A172 (cell line): ENCODE measurements at places on chromosomes 6 and 20. TPM values are rescaled to one million over a fixed set of nuclear protein-coding genes. Genes with fewer than 3 reads are reported as not detected.

The PI16 gene
- 0.74 TPM in 1 of 2 replicates, not detected in the other for total RNA-seq

The THBD gene
- 0.07 and 0.17 TPM in 2 replicates for total RNA-seq

The KCNQ2 gene
- total RNA-seq, result 0.31 and 0.36 TPM in 2 replicates

The PTGIS gene
- 0.07 and 0.14 TPM in 2 replicates for total RNA-seq

The ADAT2 gene
- 1.8 and 3.1 TPM in 2 replicates for total RNA-seq

The VSX1 gene
- total RNA-seq, result 0.10 TPM in 1 of 2 replicates, not detected in the other

The ZC2HC1B gene
- total RNA-seq, result not detected in 2 replicates

The KHDC1 gene
- 6.4 and 8.5 TPM in 2 replicates for total RNA-seq

The GCNT2 gene
- total RNA-seq, result 16.6 and 19.3 TPM in 2 replicates

The FAM83D gene
- total RNA-seq, result 83.9 and 103 TPM in 2 replicates

The DNMT3B gene
- total RNA-seq, result 4.5 and 6.2 TPM in 2 replicates

The C20orf202 gene
- total RNA-seq, result not detected in 2 replicates

The AGPAT4 gene
- 4.2 and 4.4 TPM in 2 replicates for total RNA-seq

The MDFI gene
- total RNA-seq, result not detected in 2 replicates

- DNase-seq, result peak; percentile 76
These were observed 138.5 kb downstream of the UST start for GRCh38 chr6:148885136-148885865.

DNA sequence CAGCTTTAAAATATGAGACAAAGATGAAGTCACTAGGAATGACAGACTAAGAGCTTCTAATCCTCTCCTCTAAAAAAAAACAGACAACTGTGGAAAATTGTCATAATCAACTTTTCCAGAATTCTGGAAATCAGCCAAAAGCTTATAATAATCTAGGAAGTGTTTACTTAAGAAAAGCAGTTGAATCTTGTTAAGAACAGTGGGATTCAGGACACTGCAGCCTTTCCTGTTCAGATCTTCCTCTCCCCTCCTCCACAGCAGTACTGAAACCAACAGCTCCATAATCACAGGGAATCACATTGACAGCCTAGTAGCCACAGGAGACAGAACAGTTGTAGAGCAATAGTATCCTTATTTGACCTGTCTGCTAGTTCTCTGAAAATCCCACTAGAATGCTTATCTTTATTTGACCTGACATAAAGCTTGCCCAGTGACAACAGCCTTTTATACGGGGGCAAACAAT is 41.6 kb downstream of the IBTK start:
- DNase-seq, result peak; percentile 5

DNA sequence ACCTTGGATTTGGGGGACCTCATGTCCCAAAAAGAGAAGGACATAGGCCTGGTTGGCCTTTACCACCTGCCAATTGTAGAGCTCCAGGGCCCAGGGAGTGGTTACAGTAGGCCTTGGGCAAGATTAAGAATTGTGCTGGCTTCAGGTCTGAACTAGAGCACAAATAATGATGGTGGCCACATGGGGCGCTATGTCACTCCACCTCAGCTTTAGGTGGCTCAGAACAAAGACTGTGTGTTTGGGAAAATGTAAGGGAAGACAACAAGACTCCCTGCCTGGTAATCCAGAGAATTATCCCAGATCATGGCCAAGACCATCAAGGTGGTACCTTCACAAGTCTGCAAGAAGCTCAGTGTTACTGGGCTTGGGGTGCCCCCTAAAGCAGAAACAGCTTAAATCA is 224.9 kb upstream of the OPRM1 start:
- no peak for DNase-seq

- DNase-seq, result no peak
These were observed 87.4 kb upstream of the SHLD1 start for GRCh38 chr20:5662769-5663168.

DNA sequence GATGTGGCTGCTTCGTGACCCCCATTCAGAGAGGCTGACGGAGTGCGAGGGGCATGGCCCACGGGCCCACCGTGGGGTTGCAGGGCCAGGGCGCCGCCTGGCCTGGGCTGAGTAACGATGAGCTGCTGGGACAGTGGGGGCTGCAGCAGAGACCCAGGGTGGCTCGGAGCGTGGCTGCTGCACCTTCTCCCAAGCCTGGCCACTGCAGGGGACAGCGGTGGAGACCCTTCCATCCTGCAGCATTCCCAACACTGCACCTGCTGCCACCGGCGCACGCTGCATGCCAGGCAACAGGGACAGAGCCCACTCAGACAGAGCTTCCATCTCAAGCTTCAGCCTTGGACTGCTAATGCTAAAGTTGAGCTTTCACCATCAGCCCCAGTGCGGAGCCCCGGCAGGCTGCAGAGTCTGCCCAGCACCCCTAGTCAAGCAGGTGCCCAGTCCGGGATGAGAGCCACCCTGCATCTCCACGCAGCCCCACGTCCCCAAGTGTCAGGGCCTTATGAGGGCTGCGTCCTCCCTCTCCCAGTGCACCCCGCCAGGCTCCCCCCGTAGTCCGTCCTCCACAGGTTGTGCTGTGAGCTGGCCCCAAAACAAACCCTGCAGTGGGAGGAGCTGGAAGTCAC is 89.4 kb upstream of the AFDN start:
- DNase-seq, result no peak

DNA sequence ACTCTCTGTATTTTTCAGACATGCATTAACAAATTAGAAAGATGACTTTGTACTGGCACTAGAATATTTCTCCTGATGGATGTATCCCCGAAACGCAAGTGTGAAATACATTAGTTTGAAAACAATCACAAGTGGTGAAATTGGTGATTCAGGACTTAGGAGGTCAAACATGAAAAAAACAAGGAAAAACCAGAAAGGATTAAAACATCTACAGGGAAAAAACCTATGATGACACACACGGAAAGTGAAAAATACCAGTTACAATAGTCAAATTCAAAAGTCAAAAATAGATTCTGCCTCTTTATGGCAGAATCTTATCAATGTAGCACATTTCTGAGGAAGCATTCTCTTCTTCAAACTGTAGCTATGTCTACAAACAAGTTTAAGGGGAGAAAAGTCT is 129.0 kb upstream of the SGK1 start:
- DNase-seq, result no peak

GRCh38 chr6:101117393-101118135 is 236.4 kb upstream of the ASCC3 start:
- peak; percentile 11 for DNase-seq

- DNase-seq, result no peak
These were observed 521.0 kb upstream of the ARID1B start for GRCh38 chr6:156256161-156256560.

- no peak for DNase-seq
These were observed 39.8 kb upstream of the RAB23 start for GRCh38 chr6:57261926-57262325.

- no peak for DNase-seq
These were observed 272.2 kb downstream of the CDC5L start for GRCh38 chr6:44659726-44660125.

DNA sequence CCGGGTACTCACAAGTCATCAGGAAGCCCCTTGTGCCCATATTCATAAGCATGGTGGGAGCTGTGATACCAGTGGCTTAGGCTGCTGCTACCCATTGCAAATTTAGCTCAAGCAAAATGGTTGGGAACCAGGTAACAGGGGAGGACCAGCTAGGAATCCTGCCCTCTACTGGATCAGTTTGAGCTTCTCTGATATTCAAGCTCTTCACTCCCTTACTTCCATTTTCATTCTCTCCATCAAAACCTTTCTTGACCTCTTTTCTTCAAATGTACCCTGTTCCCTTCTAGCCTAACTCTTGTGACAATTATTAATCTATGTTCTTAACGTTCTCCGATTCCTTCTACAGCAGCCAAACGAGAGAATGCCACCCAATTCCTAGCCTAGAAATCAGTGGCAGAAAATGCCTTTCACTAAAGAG is 9.7 kb downstream of the NOL7 start:
- DNase-seq, result peak; percentile 48

GRCh38 chr20:50380697-50381040 is 129.5 kb upstream of the PTPN1 start:
- peak; percentile 38 for DNase-seq

- no peak for DNase-seq
These were observed 731 bp upstream of the RBL1 start for GRCh38 chr20:37096415-37097041.

GRCh38 chr6:82904860-82905259 is 160.8 kb downstream of the UBE3D start:
- DNase-seq, result no peak

- DNase-seq, result peak; percentile 74
These were observed 143.8 kb downstream of the UNC5CL start for GRCh38 chr6:40894962-40895799.

DNA sequence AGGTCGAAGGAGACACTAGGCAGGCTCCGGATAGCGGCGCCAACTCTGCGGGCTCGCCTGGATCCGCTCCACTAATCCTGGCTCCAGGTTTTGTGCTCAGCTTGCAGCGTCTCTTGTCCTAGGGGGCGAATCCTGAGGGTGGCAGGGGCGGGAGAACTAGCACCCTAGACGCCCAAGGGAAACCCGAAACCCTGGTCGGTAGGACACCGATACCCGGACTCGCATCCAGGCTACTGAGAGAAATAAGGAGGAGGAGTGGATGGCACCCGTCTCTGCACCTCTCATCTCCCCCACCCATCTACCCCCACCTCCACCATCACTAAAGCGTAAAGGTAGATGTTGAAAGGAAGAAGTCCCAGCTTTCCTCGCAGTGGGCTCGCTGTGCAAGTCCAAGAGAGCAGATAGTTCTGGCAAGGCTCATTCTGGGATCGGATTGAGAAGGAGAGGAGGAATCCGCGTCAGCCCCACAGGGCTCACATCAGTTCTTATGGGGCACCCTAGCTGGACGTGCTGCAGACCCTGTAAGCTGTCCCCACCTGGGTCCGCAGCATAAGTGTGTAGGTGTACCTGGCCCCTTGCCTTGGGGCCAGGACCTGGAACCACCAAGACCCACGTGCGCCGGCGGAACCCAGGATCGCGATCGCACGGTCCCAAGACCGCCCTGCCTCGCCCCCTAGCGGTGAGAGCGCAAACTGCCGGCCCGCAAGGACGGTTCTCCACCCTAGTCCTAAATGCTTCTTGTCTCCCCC is 6.9 kb downstream of the SLC32A1 start:
- peak; percentile 31 for DNase-seq

GRCh38 chr6:1636971-1637871 is 27.5 kb downstream of the FOXC1 start:
- peak; percentile 89 for DNase-seq

GRCh38 chr6:155521719-155522118 is 66.1 kb upstream of the NOX3 start:
- peak; percentile 56 for DNase-seq

- no peak for DNase-seq
These were observed 114.5 kb downstream of the RNGTT start for GRCh38 chr6:88848870-88849269.

DNA sequence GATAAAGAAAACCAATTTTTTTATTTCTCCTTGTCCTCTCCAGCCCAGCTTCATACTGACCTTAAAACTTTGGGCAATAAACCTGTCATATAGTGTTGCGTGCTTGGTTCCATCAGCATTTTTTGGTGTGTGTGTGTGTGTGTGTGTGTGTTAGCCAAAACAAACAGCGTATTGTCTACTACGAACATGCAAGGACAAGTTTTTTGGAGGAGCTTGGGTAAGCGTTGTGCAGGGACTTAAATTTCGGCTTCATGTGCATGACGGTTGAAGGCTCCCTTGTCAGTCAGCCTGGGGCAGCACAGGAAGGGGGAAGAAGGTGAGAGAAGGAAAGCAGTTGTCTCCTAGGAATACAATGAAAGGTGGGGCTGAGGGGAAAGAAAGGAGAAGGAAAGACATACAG is 62.0 kb upstream of the PAX1 start:
- no peak for DNase-seq

- no peak for DNase-seq
These were observed 50.2 kb downstream of the GFRA4 start for GRCh38 chr20:3612795-3613572.

DNA sequence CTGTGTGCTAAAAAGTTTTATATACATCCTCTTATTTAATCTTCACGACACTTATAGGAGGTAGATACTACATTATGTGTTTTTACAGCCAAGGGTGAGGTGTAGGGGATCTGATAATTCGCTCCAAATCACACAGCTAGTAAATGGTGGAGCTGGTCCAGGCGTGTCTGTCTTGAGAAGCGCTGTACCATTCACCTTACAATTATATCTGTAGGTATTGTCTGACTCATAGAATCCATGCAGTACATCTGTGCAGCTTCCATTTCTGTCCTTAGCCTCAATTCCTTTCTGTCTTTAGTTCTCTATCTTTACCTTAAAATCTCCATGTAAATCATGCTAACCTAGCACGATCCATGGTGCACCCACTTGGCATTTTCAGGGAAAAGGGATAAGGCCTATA is 120.7 kb downstream of the CARMIL1 start:
- no peak for DNase-seq

GRCh38 chr6:146426516-146426915 is 117.1 kb upstream of the RAB32 start:
- no peak for DNase-seq

DNA sequence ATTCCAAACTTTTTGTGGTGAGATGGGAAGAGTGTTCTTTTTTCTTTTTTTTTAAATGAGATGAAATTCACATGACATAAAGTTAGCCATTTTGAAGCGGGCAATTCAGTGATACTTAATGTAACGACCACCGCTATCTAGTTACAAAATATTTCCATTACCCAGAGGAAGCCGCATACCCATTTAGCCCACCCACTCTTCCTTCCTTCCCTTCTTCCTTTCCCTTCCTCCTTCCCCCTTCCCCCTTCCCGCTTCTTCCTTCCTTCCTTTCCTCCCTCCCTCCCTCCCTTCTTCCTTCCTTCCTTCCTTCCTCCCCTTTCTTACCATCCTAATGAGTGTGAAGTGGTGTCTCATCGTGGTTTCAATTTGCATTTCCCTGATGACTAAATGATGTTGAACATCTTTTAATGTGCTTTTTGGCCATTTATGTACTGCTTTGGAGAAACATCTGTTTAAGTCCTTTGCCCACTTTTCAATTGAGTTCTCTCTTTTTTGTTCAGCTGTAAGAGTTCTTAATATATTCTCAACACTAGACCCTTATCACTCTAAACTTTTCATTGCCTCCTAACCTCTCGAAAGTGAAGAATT is 371.1 kb downstream of the FARS2 start:
- no peak for DNase-seq

- DNase-seq, result no peak
These were observed 27.4 kb upstream of the BMP2 start for GRCh38 chr20:6740096-6740495.

DNA sequence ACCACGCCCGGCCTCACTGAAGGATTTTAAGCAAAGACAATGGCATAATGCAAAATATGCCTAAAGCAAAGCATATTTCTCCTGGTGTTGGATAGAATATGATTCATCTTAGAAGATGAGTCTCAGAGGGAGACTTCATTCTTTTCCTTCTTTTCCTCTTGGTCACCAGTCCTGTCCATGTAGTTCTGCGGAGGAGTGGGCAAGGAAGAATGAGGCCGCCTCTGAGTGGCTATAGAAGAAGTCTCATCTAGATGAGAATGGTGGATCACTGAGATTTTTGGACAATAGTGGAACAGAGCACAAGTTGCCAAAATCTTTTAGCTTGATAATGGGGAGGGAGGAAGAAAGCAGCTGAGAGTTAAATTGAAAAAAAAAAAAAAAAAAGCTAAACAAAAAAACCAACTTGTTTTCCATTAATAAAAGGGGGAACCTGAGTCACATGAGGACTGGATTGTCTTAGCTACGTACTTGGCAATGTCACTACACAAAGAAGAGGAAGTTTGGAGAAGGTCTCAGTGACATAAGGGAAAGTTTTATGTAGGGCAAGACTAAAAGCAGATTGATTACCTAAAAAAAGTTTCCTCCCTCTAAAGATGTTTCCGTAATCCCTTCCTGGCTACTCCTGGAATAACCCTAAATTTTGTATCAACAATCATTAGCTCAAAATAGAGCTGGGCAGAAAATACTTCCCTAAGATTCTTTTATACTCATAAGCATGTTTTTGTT is 6.0 kb downstream of the CD83 start:
- DNase-seq, result no peak

GRCh38 chr20:40361916-40362315 is 327.1 kb downstream of the MAFB start:
- DNase-seq, result no peak
